ENCODE measurements at places on chromosomes 3 and 15.

GRCh38 chr3:138675393-138675792, 66.8 kb downstream of the FAIM start:
- DNase-seq, result no peak

DNA sequence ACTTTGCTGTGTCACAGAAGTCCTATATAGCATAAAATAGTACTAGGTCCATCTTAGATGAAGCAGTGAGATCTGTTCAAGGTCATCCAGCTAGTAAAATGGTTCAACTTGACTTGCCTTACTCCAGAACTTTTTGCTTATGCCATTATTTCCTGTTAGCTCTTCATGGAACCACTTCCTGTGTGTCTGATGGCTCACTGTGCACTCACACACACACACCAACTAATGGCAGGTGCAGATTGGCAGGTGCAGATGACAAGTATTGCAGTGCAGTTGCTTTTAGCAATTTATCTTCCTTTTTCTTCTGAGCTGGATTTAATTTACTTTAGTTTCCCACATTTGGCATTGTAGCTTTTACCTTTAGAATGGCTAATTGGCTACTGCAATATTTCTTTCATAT, 29.8 kb downstream of the GOLGA8S start:
- no peak for DNase-seq

- no peak for DNase-seq
Observed at GRCh38 chr15:82300883-82301282, 38.3 kb downstream of the SAXO2 start.

GRCh38 chr3:62823461-62824050, 51.7 kb downstream of the CADPS start:
- no peak for DNase-seq

DNA sequence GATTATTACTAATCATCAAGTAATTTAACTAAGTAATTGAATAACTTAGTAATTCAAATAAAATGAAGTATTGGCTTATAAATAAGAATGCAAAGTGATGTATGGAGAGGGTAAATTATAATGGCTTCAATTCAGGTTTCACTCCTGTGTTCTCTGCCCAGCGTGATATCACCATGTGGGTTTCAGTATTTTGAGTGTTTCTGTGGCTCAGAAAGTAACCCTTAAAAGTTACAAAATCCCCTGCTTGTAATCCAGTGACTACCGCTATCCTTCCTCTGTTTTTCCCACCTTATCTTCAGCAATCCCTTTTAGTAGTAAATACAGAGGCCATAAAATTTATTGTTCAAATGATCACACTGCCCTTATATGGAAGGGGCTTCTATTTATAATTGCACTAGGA, 316.4 kb upstream of the CFAP20DC start:
- DNase-seq, result no peak

DNA sequence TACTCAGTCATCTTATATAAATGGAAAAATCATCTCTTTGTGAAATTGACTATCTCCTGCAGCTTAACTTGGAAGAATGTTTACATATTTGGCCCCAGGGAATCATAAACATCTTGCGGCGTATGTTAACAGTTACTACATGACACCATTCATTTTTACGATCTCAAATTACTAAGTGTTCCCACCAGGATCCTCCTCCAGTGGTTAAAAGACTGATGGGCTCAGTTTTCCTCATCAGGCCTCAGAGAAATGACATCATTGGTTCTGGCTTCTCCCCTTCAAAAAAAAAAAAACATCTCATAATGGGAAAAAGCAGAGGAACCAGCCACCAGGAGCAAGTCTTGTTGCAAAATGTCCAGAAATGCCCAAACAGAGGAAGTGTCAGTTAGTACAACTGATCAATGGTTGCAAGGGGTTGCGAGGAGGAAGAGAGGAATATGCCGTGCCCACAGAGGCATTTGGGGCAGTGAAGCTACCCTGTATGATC, 70.5 kb upstream of the LIPC start:
- DNase-seq, result no peak

DNA sequence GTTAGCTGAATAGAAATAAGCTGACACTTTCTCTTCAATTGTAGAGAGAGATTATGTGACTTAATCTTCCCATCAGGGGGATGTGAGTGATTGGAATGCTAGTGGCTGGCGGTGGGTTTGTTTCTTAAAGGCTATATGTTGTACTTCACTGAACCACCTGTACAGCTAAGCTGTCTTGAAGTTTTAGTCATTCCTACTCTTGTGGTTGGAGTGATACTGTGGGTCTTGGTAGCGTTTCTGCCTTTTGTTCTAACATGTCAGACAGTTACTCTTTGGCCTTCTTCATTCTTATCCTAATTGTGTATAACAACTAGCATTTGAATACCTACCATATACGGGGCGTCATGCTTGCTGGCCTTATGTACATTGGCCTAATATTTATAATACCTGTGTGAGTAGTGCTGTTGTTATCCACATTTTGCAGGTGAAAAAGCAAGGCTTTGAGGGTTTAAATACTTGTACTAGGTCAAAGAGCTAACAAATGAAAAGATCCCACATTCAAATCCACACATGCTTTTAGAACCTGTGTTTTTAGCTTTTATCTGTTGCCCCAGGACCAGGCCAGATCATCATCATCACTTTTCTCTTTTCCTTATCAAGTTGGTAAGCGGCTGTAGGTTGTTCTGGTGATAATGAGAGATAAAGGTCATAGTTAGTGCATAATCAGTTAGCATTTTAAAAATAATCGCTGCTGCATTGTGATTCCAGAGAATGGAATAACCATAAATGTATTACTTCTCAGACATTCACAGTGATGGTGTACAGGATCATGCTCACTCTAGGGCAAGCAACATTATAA, 50.2 kb downstream of the AKAP13 start:
- DNase-seq, result no peak

- no peak for DNase-seq
Observed at GRCh38 chr3:99920481-99921376, 103.1 kb downstream of the CMSS1 start.

DNA sequence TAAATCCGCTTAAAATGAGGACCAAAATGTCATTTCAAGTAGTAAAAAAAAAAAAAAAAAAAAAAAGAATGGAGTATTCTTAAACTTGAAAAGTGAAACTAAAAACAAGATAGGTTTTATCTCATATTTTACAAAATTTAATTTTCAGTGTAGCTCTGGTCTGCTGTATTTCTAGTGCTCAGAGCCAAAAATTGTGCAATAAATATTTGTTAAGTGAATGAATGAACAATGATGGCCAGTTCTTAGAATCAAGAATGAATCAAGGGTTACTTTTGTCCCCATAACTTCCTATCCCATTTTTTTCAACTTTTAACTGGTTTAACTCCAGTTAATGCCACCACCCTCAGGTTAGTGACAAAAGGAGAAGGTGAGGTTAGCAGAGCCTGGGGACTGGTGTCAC, 214.4 kb downstream of the ABHD5 start:
- no peak for DNase-seq

DNA sequence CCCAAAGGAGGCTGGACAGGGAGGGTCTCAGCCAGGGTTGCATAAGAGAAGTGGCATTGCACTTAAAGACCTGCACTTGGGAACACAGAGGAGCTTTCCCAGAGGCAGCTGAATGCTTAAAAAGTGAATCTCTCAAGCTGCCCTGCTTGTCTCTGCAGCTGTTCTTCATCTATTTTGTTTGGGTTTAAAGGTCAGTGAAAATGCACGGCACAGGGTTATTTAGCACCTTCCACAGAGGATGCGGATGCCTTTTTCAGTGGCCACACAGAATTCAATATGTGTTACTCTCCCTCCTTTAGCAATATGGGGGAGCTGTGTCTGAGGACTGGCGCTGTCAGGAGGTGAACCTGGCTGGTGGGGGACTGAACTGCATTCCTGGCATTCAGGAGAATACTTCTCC, 22.7 kb upstream of the CTNNB1 start:
- DNase-seq, result no peak

- DNase-seq, result no peak
Observed at GRCh38 chr3:39362192-39362591, 21.0 kb upstream of the SLC25A38 start.

- DNase-seq, result no peak
Observed at GRCh38 chr3:105759442-105760078, 109.3 kb downstream of the CBLB start.

DNA sequence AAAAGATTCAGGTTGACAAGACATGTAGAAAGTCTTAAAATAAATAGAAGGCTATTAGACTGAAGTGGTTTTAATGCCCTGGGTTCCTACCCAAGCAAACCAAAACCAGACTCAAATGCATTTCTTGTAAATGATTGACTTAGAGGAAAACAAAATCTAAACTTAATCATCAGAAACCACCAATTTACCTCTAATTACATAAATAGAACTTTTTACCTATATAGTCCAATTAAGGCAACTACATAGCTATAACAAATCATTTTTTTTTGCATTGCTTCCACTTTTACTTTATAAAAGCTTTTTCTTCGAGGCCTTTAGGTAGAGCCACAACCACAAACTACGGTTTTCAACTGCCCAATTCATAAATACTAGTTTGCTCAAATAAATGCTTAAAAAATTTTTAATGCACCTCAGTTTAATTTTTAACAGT, 231.3 kb upstream of the ARHGEF26 start:
- no peak for DNase-seq

DNA sequence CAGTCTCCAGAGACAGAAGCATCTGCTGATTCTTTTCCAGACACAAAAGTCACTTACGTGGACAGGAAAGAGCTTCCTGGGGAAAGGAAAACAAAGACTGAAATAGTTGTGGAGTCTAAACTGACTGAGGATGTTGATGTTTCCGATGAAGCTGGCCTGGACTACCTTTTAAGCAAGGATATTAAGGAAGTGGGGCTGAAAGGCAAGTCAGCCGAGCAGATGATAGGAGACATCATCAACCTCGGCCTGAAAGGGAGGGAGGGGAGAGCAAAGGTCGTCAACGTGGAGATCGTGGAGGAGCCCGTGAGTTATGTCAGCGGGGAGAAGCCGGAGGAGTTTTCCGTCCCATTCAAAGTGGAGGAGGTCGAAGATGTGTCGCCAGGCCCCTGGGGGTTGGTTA, 25.4 kb downstream of the SYNM start:
- DNase-seq, result no peak

DNA sequence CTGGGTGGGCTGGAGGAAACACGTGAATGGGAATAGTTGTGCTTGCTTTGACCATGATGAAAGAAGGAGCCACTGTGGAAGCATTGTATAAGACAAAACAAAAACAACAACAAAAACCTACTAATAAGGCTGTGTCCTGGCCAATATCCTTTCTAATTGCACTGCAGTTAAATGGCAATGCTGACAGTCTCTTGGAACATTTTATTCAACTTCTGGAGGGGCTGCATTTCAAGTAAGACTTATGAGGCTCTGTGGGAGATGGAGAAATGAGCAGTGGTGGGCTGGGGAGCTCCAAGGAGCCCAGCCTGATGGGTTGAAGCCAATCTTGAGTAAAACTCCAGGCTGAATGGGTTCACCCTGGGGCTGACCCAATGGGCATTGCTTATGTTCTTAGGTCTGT, 99.8 kb upstream of the ROPN1 start:
- DNase-seq, result no peak

DNA sequence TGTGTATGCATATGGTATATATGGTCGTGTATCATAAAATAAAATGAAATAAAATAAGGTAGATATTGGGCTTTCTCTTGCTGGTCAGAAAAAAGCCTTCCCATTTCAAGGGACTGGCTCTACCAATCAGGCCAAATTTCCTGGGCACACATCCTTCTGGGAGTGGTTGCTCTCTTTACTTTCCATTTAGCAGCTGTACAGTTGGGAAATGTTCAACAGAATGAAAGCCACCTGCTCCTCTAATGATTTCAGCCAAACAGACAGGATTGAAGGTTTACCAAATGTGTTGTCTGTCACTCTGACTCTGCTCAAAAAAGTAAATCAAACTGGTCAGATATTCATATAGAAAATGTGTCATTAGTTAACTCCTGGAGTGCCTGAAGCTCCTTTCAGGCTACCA, 380.4 kb downstream of the ROBO2 start:
- no peak for DNase-seq

GRCh38 chr3:25513642-25514266, 85.7 kb downstream of the RARB start:
- no peak for DNase-seq

DNA sequence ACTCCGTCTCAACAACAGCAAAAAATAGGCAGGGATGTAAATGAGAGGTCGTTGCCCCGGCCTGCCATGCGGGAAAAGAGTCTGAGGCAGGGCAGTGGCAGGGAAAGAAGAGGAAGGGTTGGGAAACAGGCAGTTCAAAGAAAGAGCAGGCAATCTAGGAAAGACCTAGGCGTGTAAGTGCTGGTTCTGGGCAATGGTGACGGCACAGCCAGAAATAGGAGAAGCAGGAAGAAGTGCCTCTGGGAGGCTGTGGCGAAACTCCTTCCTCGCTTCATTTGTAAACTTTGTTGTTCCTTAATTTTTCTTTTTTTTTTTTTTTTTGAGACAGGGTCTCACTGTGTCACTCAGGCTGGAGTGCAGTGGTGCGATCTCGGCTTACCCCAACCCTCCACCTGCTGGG, 4.3 kb downstream of the SLC51A start:
- no peak for DNase-seq

DNA sequence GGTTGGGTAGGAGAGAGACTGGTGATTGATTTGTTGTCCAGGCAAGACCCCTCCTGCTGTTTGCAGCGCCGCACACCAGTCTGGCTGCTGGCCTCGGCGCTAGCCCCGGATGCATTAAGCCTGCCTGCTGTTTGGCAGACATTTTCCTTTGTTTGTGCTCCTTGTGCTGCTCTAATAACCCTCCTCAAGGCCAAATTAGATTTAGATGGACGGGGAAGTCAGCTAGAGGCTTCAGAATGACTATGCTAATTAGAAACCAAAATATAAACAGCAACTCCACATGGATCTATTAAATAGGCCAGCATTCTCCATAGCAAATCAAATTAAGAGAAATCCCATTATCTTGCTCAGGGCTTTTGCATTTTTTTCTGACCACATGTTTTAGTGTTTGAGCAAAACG, 445.2 kb downstream of the SQOR start:
- DNase-seq, result no peak

DNA sequence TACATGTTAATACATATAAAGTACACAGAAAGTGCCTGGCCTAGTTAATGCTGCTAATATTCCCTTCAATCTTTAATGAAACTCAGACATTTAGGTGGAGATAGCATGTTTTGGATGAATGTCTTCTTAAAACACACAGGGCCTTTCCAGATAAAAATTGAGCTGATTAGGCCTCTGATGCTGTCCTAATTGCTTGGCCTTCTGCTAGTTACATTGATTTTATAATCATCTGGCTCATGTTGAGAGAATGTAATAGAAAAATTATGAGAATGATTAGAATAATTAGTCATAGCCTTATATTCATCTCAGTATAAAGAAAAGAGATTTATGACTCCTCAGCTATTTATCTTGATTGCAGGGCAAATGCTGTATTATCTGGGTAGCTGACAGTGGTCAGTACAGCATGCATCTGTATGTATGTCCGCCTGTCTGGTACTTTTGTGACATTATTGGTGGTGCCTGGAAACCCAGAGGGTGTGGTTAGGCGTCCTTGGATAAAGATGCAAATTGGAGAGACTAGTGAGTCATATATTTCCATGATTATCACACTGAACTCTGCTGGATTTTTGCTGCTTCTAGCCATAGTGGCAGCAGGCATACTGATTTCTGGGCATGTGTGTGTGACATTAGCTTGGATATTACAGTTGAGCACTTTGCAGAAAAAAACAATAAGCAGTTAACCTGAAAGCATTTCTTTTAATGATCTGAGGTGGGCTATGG, 120.8 kb downstream of the FEZF2 start:
- DNase-seq, result no peak
